M059J (cell line): ENCODE measurements at places on chromosomes 5 and 9.

DNA sequence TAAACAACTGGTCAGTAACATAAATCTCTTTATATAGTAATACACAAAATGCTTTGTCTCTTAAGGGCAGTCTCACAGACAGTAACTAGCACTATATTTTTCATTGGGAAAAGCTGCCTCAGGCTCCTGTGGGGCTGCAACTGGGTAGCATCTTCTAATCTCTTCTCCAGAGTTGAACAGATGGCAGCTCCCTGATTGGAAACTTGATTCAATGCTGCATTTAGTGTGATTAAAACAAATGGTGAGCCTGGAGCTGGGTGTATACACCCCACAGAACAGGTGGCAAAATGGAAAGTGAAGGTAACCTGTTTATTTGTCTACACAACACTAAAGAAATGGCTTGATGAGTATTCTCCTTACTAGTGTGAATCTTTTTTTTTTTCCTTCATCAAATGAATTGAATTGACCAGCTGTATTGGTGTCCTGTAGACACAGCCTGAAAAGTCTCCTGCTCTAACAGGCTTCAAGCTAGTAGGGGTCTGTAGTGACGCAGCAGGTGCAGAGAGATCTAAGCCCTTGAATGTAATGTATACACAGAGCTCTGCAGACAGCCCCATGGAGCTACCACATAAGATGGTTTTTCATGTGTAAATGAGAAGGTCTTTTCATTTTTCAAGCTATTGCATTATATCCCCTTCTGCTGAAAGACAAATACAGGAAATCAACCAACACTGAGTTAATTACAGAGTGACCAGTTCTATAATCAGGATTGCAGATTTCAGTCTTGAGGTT lies 43.3 kb downstream of the IZUMO3 start:
- DNase-seq, result no peak

GRCh38 chr5:121273833-121274433 lies 577.7 kb upstream of the FTMT start:
- DNase-seq, result peak; percentile 76

- no peak for DNase-seq
Observed at GRCh38 chr9:87401681-87402080, 96.0 kb upstream of the DAPK1 start.

GRCh38 chr5:150519978-150520377 lies 12.0 kb downstream of the NDST1 start:
- DNase-seq, result no peak

DNA sequence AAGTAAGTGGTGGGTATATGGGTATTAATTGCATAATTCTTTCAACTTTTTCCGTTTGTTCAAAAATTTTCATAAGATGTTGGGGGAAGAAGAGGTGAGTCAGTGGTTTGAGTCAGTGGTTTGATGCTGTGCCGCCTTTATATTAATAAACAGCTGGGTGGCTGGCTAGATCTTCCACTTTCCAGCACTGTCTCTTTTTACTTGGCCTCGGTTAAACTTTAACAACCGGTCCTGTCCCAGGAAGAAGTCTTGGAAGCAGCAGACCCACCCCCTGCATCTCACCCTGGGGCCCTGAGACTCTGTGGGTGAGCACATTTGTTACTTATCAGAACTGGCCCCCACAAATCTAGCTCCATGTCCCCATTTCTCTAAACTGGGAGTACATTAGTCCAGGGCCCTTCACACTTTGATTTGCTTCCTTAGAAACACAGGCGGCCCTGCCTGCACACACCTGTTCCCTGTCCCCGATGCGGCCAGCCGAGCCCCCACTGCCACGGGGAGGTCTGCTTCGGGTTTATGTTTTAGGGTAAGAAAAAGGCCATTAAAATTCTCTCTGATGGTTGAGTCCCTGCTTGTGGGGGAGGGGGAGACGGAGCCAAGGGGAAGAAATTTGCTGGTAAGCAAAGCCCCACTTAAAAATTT lies 90.7 kb downstream of the PTCH1 start:
- DNase-seq, result peak; percentile 64

GRCh38 chr9:35728041-35728971 lies 3.7 kb downstream of the TLN1 start:
- DNase-seq, result peak; percentile 93

GRCh38 chr5:98700730-98701129 lies 72.7 kb upstream of the RGMB start:
- peak; percentile 36 for DNase-seq

GRCh38 chr5:42719034-42719433 lies 37.6 kb upstream of the CCDC152 start:
- peak; percentile 24 for DNase-seq

GRCh38 chr5:38845526-38846378 lies at the start of gene OSMR:
OSMR (plus strand) TSS chr5:38846012; CDS start chr5:38869045, 23,033 bp downstream.
- DNase-seq, result peak; percentile 92

GRCh38 chr5:78090002-78090401 lies 204.5 kb downstream of the AP3B1 start:
- DNase-seq, result no peak

DNA sequence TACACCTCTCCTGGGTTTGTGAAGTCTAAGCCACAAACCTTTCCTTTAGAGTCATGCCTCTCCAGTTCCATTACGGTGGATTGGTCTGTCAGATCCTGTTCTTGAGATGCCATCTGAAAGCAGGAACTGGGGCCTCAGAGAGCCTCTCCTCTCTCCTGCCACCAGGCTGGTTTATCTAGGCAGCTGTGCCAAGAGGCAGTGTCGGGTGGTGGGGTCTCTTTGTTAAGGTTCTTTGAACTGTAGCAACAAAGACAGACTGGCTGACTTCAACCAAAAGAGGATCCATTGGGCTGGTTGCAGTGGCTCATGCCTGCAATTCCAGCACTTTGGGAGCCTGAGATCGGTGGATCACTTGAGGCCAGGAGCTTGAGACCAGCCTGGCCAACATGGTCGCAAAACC lies 66.0 kb upstream of the ANGPTL2 start:
- no peak for DNase-seq

DNA sequence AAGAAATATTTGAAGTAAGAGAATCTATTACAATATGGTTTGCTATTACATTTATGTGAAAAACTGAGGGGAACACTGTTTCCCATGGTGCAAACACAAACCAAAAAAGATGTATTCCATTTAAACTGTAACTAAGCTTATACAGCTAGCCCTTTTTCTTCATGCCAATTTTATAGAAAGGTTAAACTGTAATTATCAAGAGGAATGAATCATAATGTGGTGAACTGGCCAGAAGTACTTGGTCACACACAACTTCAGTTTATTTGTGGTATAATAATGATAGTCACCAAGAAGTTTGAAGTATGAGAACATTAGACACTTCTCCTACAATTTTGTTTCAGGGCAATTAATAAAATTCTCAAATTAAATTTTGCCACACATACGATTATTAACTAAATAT lies 177.9 kb downstream of the XRCC4 start:
- DNase-seq, result peak; percentile 75

GRCh38 chr5:53089481-53089991 lies 20.0 kb downstream of the MOCS2 start:
- DNase-seq, result peak; percentile 16

- peak; percentile 65 for DNase-seq
Observed at GRCh38 chr5:110784901-110785300, 46.1 kb downstream of the SLC25A46 start.

GRCh38 chr5:1481266-1481958 lies 36.2 kb upstream of the SLC6A3 start:
- no peak for DNase-seq

DNA sequence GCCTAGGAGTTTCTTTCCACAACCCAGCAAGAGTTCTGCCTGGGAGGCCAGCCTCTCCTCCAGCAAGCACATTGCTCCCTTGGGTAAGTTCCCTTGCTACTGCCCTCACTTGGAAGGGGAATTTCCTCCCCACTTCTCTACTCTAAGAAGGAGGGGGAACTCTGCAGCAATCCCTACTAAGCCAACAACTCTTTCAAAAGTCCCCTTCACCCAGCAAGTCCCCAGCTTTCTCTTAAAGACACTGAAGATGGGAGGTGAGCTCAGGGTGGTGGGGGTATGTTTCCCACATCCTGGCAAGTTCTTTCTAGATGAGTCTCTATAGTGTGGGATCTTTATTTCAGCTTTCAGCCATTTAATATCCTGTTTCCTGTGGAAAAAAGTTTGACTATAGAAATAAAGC lies 49.0 kb downstream of the PDE8B start:
- DNase-seq, result no peak

- peak; percentile 55 for DNase-seq
Observed at GRCh38 chr5:154058055-154059038, 19.6 kb downstream of the MFAP3 start.

- DNase-seq, result no peak
Observed at GRCh38 chr9:124549016-124549415, 41.8 kb upstream of the NR5A1 start.

DNA sequence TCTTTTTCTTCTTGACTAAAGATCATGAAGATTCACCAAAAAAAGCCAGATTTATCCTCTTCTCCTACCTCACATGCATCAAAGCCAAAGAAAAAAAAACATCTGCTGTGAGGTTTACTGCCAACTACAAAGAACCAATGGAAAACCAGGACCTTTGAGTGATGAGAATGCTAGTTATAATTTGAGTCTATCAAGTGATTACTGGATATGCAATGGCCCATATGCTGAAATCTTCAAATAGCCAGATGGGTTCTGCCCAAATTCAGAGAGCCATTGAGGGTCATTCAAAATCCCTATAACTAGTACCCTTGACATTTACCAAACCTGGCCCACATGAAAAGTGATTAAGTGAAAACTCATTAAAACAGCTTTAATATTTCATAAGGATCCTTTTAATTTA lies 78.4 kb upstream of the ACO1 start:
- DNase-seq, result no peak

DNA sequence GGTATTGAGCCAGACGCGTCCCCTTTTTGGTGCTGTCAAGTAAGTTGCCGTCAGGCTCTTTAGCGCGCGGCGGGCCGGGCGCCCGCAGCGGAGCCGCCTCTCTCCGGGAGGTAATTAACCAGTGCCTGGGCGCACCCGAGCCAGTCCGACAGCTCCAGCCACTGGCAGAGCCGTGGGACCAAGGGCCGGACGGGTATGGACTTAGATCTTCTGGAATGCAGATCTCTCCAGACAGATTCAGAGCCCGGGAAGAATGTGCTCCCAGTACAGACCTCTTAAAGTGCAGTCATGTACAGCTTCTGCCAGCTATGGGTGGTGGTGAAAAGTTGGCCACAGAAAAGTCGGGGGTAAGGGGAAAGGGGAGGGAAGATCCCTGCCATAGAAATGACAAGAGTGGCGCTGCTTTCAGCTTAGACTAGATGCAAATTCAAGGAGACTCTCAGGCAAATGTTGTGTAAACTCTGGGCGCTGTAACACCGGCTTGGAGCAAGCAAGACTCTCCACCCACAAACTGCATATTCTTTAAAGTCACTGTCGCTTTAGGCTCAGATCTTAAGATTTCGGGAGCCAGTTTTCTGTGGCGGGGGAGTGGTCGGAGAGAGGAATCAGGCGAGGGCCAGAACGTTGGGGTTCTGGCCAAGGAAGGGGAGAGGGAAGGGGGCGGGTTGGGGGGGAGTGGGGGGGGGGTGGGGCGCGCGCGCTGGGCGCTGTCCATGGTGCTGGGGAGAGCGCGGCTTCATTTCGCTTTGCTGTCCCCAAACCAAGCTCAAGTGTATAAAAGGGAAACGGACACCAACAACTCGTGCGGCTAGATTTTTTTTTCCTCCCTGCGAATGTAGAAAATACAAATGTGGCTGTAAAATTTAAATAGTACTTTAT lies 29.2 kb downstream of the NR2F1 start:
- DNase-seq, result peak; percentile 46

DNA sequence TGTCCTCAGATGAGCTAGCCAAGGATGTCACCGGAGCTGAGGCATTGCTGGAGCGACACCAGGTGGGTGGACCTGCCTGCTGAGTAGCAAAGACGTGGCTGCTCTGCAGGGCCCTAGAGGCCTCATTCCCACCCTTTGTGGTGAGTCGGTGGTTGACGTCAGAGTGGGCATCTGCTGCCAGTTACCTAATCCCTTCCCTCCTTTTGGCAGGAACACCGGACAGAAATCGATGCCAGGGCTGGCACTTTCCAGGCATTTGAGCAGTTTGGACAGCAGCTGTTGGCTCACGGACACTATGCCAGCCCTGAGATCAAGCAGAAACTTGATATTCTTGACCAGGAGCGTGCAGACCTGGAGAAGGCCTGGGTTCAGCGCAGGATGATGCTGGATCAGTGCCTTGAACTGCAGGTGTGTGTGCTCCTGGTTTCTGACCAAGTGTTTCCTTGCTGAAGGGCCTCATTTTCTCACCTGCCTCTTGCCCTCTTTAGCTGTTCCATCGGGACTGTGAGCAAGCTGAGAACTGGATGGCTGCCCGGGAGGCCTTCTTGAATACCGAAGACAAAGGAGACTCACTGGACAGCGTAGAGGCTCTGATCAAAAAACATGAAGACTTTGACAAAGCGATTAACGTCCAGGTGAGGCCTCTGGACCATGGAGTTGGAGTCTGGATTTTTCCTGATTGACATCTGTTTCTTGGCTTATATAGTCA lies 48.9 kb downstream of the DYNC2I2 start:
- DNase-seq, result no peak

- no peak for DNase-seq
Observed at GRCh38 chr5:160036243-160036642, 27.3 kb downstream of the TTC1 start.

- DNase-seq, result peak; percentile 16
Observed at GRCh38 chr5:83972236-83972635, 251.6 kb upstream of the HAPLN1 start.

DNA sequence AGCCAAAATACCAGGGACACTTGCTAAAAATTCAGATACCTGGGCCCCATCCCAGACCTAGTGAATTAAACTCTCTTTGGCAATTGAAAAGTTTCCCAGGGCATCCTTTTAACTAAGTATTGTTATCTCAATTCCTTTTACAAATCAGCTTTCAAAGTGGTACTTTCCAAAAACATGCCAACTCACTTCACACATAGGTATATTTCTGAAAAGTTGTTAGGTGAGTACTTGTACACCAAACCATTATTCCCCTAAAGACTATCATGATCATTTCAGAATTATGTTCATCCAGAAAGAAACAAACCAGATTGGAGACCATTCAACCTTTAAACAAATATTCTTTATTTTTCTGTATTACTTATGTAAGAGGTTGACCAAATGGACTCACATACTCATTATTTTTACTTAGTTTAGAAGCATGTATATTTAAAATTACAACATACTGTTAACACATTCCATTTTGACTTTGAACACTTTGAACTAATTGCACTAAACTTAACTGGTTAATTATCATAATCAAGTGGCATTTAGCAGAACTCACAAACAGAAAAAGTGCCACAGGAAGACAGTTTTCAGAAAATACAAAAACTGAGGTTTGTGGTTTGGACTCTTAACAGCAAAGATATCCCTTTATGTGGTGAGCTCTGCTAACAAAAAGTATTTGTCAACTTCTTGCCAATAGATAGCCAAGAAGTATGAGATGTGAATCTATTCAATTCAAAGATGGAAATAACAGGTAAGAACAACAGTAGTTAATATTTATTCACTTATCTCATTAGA lies 40.7 kb downstream of the KIAA0825 start:
- DNase-seq, result no peak

- DNase-seq, result peak; percentile 93
Observed at GRCh38 chr5:150492621-150493020, 15.3 kb upstream of the NDST1 start.

GRCh38 chr5:168893283-168893682 lies 314.1 kb upstream of the PANK3 start:
- DNase-seq, result no peak

- no peak for DNase-seq
Observed at GRCh38 chr9:108413809-108414208, 442.0 kb downstream of the ACTL7B start.
